ENCODE measurements at places on chromosomes 4 and X.

DNA sequence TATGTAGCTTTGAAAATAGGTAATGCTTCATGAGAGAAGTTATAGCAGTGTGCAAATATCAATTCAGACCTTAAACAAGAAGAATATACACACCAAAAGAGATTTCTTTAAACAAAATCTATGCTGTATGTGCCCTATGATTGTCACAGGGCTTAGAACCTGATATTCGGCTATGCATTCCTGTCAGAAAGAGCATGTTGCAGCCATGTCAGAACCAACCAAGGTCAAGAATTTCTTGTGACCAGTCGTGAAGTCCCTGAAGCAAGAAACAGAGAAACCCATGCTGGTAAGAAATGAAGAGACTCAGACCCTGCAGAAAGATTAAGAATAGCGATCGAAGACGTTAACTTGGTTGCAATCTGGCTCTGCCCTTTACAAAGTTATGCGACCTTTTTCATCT lies 210.3 kb upstream of the SPIN4 start:
- no peak for DNase-seq

DNA sequence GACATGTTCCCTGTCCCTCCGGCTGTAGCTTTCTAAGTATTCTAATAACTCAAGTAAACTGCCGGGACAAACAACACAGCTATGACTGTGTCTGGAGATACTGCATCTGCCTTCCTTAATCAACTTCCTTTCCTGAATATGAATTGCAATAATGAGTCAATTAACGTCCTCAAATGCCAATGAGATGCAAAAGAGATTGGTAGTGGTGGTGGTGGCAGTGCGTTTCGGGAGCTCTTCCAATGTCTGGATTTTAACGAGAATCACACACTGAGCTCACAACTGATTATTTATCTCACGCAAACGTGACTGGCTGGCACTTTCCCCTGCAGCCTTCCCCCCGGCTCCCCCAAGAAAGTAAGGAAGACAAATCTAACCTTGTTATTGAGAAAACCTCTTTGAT lies 226.1 kb upstream of the GK2 start:
- DNase-seq: no peak

DNA sequence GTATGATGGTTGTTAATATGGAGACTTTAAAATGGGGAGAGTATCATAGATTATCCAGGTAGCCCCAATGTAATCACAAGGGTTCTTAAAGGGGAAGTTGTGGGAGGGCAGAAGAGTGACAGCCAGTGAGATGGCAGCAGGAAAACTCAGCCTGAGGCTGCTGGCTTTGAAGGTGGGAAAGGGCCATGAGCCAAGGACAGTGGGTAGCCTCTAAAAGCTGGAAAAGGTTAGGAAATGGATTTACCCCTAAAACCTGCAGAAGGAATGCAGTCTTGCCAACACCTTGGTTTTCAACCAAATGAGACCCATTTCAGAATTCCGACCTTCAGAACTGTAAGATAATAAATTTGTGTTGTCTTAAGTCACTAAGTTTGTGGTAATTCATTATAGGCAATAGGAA lies 68.8 kb upstream of the BLTP1 start:
- DNase-seq: no peak

GRCh38 chr4:72111863-72112262 lies 80.1 kb downstream of the NPFFR2 start:
- DNase-seq: no peak

GRCh38 chr4:41471126-41472071 lies 66.6 kb upstream of the LIMCH1 start:
- no peak for DNase-seq

- DNase-seq: no peak
These were observed 8.0 kb downstream of the LGI2 start for GRCh38 chr4:25022766-25023165.

GRCh38 chr4:146458594-146458993 lies 63.1 kb downstream of the SLC10A7 start:
- no peak for DNase-seq

GRCh38 chr4:184955636-184956035 lies 62.7 kb upstream of the HELT start:
- no peak for DNase-seq

DNA sequence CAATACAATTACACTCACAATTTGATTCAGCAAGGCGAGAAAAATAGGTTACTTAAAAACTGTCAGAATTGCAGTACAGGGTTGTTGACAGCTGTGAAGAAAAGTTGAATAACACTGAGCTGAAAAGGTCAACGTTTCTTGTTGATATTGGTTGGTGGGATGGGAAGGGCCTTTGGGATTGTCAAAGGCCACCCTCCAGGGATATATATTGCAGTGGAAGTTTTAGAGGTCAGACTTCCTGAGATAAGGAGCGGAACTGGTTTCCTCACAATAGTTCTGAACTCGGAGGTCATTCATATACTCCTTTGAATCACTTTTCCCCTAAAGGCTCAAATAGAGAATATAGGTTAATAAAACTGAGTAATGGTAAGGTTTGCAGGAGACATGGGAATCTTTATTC lies 417.2 kb downstream of the RAPGEF2 start:
- no peak for DNase-seq

- DNase-seq: no peak
These were observed 751.5 kb upstream of the FAM241A start for GRCh38 chr4:111393781-111394180.

- peak; percentile 99 for DNase-seq
These were observed 73.6 kb upstream of the DHX15 start for GRCh38 chr4:24657768-24658617.

DNA sequence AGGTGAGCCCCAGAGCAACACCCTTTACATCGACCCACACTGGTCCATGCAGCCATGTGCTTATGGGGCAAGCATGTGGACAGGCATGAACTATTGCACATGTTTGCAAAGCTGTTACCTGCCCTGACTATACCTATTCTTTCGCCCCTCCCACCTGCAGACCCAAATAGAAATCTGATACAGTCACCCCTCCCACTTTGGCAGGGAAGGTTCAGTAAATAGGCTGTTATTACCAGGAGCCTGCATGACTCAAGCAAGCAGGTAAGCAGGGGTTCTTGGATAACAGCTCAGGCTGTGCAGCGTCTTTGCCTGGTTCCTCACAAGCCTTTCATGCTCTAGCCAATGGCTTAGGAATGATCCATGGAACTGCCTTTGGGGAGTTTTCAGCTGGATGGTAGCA lies 122.7 kb upstream of the DIPK2B start:
- DNase-seq: peak; percentile 16

- no peak for DNase-seq
These were observed 127.9 kb upstream of the PPP3CA start for GRCh38 chr4:101475246-101475645.

DNA sequence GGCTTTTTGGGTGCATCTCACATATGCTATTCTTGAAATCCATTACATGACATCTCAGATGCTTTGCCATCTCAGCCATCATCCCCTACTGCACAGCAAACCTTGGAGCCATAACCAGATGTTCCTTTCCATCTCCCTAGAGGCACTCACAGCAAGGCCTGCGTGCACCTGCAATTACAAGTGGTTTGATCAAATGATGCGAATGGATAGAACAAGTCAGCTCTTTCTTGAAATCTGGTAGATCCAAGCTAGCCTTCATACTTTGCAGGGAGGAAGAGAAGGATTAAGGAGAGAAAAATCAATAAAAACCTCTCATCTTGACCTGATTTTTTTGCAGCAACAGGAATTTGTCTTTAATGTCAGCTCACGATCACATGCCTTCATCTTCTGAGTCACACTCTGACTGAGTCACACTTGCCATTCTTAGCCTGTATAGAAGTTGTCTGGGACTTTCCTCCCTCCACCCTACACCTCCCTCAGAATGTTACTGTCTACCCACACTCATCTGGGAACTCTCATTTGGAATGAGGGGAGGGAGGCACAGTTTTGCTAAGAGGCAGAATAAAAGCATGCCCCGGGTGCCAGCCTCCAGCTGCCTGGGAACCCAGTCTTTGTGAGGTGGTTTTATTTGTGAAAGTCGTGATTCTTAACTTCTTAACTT lies 11.9 kb upstream of the TRIML1 start:
- DNase-seq: peak; percentile 72

DNA sequence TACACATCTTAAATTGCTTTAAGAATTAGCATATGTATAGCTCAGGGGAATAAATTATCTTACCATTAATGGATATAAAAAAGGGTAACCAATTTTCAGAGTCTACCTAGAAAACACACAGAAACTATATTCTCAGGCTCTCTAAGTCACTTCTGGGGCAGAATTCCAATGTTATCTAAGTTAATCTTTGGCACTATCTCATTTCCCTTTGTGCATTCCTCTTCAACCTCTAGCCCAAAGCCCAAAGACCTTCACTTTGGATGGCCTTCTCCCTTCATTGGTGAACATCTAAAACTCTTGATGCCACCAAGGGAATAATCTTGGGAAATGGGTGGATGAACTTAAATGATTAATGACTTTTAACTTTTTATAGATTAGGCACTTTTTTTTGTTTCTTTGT lies 108.3 kb downstream of the APBB2 start:
- DNase-seq: no peak

GRCh38 chr4:184911310-184911709 lies 85.5 kb upstream of the ACSL1 start:
- peak; percentile 99 for DNase-seq

DNA sequence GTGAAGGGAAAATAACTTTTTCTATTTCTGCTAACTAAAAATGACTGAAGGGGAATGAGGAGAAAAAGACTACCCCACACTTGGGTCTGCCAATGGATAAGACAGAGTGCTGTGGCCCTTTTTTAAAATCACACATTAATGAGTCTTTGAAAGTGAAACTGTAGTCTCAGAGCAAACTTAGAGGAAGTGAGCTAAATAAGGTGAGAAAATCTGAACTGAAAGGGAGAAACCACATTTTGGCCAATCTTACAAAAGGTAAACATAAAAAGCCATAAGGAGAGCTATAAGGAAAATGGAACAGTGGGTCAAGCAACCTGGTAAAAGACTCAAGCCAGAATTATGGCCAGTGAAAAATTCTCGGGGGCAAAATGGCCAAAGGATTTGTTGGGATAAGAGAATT lies 755.1 kb upstream of the IGFBP7 start:
- DNase-seq: no peak

GRCh38 chrX:25130619-25131018 lies 114.9 kb upstream of the ARX start:
- DNase-seq: no peak

DNA sequence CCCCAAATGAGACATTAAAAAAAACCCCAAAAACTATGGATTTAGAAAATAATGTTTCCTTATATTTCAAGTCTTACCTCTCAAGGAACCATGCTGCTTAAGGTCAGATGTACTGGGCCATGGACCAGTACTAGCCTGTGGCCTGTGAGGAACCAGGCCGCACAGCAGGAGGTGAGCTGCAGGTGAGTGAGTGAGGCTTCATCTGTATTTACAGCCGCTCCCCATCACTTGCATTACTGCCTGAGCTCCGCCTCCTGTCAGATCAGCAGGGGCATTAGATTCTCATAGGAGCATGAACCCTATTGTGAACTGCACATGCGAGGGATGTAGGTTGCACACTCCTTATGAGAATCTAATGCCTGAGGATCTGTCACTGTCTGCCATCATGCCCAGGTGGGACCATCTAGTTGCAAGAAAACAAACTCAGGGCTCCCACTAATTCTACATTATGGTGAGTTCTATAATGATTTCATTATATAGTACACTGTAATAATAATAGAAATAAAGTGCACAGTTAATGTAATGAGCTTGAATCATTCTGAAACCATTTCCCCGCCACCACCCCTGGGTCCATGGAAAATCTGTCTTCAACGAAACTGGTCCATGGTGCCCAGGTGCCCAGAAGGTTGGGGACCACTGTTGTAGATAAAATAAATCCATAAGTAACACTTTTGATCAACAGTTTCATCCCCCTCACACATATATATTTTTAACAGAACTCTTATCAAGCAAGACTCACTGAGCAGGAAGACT lies 105.3 kb upstream of the CBR4 start:
- DNase-seq: no peak

DNA sequence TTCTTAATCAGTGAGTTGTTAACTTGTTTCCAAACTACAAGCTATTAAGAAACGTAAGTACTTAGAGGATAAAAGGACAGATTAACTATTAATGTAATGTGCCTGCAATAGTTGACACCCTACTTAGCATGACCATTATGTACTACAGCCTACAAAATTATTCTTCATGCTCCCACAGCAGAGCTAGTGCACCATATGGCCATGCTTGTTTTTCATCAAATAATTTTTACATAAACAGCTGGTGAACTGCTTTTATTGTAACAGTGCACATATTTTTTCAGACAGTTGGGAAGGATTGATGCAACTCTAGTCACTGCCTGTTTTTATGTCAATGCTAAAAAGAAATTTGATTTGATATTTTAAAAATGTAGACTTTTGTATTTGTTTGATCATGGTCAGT lies 10.2 kb upstream of the MAGEB10 start:
- DNase-seq: no peak

GRCh38 chrX:151711787-151712186 lies 4.0 kb upstream of the FATE1 start:
- DNase-seq: no peak

DNA sequence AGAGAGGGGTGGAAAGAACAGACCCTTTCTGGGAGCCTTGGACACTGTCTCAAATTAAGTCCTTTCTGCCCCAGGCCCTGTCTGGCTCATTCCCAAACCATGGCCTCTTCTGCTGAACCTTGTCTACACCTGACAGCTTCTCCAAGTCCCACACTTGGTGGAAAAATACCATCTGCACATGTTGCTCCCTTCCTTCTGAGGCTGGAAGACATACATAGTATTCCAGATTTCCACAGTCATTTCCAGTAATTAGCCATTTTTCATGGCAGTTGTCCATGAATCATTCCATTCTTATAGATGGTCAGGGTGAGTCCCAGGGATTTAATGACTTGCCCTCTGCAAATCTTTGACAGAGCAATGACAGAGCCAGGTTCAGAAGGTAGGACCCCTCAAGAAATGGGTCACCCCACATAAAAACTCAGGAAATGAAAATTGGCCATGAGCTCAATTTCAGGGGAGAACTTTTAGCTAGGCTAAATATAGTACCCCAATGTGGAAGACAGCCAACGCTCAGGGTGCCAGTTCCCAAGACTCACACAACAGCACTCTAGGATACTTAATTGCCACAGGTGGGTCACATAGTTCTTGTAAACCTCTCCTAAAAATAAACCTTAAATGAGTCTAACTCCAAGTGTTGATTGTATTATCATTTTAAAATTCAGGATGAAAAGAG lies 16.2 kb upstream of the DAPP1 start:
- DNase-seq: no peak

- no peak for DNase-seq
These were observed 1081.8 kb upstream of the GRID2 start for GRCh38 chr4:91222014-91222413.

Measured in epithelial cell of prostate (primary cell).